Uterus (tissue), 4 donors: ENCODE measurements at places on chromosomes 3 and 15. TPM values are rescaled to one million over a fixed set of nuclear protein-coding genes. Genes with fewer than 3 reads are reported as not detected.

- H3K27me3 ChIP-seq = no peaks in the 10 kb centered on the region
- no peaks in the 10 kb centered on the region for H3K4me1 ChIP-seq
- no peak overlapping the region for H3K27ac ChIP-seq
- no peaks in the 10 kb centered on the region for H3K36me3 ChIP-seq
- DNase-seq = no peak
Measured at GRCh38 chr15:76803049-76803571, 102.0 kb downstream of the SCAPER start.

DNA sequence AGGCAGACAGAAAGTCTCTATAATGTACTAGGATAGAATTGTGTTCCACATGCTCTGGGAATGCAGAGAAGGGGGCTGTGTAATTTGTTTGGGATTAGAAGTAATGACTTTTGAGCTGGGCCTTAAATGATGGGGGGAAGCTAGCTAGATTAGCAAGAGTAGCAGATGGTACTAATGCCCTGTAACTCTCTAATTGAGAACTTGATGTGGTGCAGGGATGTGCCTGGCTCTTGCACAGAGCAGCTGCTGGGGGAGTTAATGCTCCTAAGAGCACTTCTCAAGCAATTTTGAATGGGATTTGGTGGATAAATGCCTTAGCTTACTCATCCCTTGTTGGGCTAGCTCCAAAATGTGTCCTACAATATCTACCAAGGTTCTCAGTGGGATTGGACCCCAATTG, 12.4 kb upstream of the SYN2 start:
- no peaks in the 10 kb centered on the region for H3K4me1 ChIP-seq
- no peaks in the 10 kb centered on the region for H3K36me3 ChIP-seq
- no peak overlapping the region for H3K4me3 ChIP-seq
- DNase-seq = no peak
- H3K27me3 ChIP-seq = no peaks in the 10 kb centered on the region

DNA sequence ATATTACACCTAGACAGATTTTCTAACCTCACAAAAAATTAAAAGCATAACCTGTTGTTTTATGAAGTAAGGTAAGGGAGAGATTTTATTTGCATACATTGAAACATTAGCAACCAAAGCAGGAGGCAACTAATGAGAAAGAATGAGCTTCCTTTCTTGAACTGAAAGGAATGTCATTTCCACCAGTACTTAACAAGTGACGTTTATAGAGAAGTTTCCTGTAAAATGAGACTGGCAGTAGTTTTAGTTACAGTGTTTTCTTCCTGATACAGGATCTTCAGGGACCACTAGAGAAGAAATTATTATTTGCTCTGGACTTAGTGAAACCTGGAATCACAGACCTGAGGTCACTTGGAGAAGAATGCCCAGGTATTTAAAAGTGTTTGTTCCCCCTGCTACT, 27.4 kb upstream of the FRMD5 start:
- no peak for DNase-seq
- H3K27ac ChIP-seq = no peak overlapping the region
- H3K4me1 ChIP-seq = no peaks in the 10 kb centered on the region
- H3K27me3 ChIP-seq = no peaks in the 10 kb centered on the region
- H3K36me3 ChIP-seq = no peaks in the 10 kb centered on the region
- H3K4me3 ChIP-seq = no peak overlapping the region

GRCh38 chr15:66842710-66843441, 140.8 kb downstream of the SMAD6 start:
- H3K4me3 ChIP-seq = peak overlapping the region; percentile 26
- peak overlapping the region; percentile 93 for H3K27ac ChIP-seq
- H3K36me3 ChIP-seq = no peaks in the 10 kb centered on the region
- DNase-seq = peak; percentile 77

DNA sequence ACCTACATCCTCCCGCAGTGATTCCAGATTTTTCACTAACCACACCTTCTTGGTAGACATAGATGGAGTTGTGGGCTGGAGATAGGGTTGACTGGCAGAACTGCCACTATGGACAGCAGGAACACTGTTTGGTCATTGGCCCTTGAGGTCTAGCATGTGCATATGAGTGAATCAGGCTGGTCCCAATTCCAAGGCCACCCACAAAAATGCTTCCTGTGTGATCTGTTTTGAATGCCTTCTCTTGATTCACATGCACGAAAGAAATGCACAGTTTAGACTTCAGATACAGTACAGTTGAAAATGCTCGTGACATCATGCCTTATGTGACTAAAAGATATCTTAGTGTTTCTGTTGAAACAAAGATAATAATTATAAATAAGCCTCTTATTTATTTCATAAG, 285.8 kb upstream of the SEMA6D start:
- H3K27ac ChIP-seq = no peak overlapping the region
- no peak overlapping the region for H3K4me3 ChIP-seq
- no peaks in the 10 kb centered on the region for H3K4me1 ChIP-seq
- DNase-seq = no peak
- no peaks in the 10 kb centered on the region for H3K27me3 ChIP-seq

- H3K4me1 ChIP-seq = no peaks in the 10 kb centered on the region
- no peak overlapping the region for H3K4me3 ChIP-seq
- no peak overlapping the region for H3K27ac ChIP-seq
- H3K36me3 ChIP-seq = no peaks in the 10 kb centered on the region
- H3K27me3 ChIP-seq = no peaks in the 10 kb centered on the region
- no peak for DNase-seq
Measured at GRCh38 chr15:69500339-69500738, 47.7 kb downstream of the RPLP1 start.

- no peaks in the 10 kb centered on the region for H3K27me3 ChIP-seq
- no peaks in the 10 kb centered on the region for H3K36me3 ChIP-seq
- H3K4me1 ChIP-seq = no peaks in the 10 kb centered on the region
- no peak for DNase-seq
- no peak overlapping the region for H3K4me3 ChIP-seq
Measured at GRCh38 chr3:42349765-42350594, 60.4 kb downstream of the LYZL4 start.

The SEMA5B gene
- 0.29 TPM for total RNA-seq
